T-helper 2 cell (primary cell): ENCODE measurements at places on chromosomes 11 and 22.
A peak's percentile ranks its signal among the peaks of the same experiment; 100 is the strongest.

GRCh38 chr11:33553486-33553885 is 147.1 kb downstream of the C11orf91 start:
- DNase-seq = no peak

DNA sequence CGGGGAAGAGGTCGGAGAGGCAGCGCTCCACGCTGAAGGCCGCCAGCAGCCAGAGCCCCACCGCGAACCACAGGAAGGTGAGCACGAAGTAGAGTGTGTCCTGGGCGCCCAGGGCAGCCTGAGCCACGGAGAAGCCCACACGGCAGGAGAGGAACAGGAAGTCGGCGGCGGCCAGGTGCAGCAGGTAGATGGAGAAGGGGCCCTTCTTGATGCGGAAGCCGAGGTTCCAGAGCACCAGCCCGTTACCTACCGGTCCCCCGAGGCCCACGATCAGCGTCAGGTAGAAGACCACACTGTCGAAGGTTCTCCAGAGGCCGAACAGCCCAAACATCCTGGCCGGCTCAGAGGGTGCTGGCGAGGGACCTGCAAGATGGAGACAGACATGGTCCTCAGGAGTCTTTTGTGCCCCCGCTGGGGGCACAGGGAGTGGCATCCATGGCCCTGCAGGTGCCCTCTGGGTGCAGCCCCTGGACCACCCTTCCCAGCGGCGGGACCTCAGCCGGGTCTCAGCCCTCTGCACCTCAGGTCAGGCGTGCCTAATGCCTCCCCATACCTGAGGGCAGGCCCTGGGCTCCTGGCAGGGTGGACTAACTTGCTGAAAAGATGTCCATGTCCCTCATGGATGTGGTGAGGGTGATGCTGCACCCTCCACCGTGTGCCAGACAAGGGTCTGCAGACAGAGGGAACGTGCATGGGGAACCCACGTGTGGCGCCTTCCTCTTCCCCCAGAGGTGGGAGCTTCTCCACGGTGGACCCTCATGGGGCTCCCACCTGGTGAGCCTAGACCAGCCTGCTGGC is at the start of gene MRGPRG:
TSS of gene MRGPRG (minus strand) at position 331 of the 798 bp plus-strand sequence. CDS start at position 331, 0 bp downstream.
- no peak for DNase-seq

DNA sequence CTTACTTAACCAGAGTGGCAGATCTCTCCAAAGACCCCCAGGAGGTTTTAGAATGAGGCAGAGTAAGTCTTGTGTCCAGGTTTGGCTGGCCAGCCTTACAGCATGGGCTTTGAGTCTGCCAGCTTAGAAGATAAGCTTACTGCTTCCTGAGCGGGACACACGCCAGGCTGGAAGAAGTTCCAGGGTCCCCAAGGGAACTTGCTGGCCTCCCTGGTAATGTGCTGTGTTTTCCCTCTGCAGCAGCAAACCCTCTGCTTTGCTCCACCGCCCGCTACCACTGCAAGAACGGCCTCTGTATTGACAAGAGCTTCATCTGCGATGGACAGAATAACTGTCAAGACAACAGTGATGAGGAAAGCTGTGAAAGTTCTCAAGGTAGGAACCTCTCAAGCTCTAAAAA is 154.2 kb downstream of the LDLRAD3 start:
- DNase-seq = no peak

DNA sequence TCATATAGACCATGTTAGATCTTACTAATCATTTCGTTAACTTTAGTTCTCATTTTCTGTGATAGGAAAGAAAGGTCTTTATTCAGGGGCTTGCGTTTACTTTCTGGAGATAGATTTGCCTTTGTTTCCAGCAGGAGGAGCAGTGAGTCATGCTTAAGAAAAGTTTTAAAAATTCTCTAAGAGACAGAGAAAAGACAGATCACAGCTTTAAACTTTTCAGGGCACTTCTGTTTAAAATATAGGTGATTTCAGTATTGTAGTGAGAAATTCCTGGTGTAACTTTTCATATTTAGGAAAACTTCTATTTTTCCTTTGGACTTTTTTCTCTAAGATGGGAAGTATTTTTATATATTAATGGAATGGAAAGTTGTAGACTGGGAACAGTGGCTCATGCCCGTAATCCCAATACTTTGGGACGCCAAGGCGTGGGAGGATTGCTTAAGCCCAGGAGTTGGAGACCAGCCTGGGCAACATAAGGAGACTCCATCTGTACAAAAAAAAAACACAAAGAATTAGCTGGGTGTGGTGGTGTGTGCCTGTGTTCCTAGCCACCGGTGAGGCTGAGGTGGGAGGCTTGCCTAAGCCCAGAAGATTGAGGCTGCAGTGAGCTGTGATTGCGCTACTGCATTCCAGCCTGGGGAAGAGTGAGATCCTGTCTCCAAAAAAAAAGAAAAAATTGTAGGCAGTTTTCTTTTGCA is 60.3 kb downstream of the ATXN10 start:
- DNase-seq = no peak

DNA sequence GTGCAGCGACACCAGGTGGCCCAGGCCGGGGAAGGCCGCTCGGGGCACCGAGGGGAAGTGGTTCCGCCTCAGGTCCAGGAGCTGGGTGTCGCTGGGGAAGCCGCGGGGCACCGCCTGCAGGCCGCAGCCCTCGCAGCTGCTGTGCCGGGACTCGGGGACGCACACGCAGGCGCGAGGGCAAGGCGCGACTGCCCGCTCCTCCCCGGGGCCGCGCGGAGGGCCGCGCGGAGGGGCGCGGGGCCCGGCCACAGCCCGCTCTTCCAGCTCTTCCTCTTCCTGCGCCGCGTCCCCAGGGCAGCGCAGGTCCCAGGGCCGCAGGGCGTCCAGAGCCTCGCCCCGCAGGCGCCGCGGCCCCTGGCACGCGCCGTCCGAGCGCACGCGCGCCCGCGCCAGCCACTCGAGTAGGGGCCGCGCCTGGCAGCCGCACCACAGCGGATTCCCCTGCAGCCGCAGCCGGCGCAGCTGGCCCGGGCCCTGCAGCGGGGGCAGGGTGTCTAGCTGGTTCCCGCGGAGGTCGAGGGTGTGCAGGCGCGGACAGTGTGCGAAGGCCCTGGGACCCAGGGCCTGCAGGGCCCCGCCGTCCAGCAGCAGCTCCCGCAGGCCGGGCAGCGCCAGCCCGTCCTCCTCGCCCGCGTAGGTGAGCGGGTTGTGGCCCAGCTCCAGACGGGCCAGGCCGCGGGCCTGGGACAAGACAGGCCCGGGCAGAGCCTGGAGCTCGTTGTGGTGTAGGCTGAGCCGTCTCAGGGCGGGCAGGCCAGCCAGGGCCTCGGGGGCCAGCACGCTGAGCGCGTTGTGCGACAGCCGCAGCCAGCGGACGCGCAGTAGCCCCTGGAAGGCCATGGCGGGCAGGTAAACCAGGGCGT is 2.8 kb downstream of the CHADL start:
- DNase-seq = peak; percentile 64

- no peak for DNase-seq
These were observed 39.0 kb upstream of the CHKA start for GRCh38 chr11:68160100-68160695.

DNA sequence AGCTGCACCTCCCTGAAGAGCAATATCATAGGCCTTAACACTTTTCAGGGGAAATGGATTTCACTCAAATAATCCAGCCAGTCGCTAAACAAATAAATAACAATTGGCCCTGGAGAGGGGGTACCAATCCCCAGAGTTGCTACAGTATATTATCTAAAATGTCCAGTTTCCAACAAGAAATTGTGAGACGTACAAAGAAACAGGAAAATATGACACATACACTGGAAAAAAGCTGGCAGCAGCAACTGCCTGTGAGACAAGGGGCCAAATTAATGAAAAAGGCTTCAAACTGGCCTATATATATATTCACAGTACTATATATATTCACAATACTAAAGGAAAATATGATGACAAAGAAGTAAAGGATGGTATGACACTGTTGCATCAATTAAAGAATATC is 4.0 kb downstream of the NF2 start:
- DNase-seq = no peak
